Right lung (tissue), 10 donors: ENCODE measurements at places on chromosomes 12 and 14.
A peak's percentile ranks its signal among the peaks of the same experiment; 100 is the strongest.

DNA sequence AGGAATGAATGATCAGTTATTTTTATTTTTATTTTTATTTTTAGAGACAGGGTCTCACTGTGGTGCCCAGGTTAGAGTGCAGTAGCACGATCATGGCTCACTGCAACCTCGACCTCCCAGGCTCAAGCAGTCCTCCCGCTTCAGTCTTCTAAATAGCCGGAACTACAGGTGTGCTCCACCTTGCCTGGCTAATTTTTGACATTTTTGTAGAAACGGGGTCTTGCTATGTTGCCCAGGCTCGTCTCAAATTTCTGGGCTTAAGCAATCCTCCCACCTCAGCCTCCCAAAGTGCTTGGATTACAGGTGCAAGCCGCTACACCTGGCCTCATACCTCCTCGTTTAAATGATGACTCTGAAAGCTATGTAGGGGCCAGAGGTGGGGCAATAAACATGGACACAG is 706.0 kb downstream of the MED13L start:
- no peak for DNase-seq

DNA sequence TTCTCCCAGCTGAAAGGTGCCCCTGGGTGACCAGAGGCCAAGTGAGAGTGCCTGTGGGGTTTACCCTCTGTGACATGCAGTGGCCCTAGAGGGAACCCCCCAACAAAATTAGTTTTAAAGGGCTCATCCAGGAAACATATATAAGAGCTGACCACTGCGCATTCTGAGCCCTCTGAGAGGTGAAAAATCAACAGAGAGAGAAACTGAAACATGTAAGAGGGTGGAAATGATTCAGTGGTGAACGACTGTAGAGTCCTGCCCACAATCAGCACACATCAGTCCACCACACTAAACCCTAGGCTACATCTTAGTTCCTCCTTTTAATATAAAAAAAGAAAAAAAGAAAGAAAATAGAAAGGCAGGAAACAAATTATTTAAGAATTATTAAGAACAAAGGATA is 21.0 kb upstream of the ACSM4 start:
- DNase-seq, result no peak

GRCh38 chr12:131464081-131464480 is 246.8 kb upstream of the SFSWAP start:
- DNase-seq, result no peak

- DNase-seq, result no peak
Measured at GRCh38 chr12:34204830-34205285, 182.6 kb downstream of the ALG10 start.

DNA sequence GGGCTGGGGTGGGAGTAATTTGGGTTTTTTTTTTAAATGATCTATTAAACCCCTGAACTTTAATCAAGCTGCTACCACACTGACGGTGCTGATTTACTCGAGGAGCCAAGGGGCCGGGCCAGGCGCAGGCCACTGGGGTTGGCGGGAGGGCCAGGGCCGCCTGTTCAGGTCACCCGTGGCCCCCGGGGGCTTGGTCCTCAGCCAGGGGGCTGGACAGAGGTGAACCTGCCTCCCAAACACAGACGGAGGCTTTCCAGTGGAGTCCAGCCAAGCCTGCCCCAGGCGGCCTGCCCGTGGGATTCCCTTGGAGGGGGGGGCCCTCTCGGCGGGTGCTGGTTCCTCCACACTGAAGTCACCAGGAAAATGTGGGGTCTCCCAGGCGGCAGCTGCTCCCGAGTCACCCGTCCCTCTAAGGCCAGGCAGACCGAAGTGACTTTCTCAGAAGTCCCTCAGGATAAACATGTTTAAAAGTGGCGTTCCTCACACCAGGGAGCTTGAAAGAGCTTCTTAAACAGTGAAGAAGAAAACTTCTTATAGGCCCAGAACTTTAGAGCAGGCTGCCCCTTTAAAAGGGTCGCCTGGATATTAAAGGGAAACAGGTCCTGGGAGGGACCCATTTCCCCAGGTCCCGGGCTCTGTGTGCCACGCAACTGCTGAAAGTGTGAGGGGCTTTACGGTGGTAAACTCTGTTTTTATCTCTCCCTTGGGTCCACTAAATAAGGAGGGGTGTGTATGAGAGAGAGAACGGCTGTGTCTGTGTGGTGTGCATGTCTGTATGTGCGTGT is 167.2 kb upstream of the GSC start:
- no peak for DNase-seq

DNA sequence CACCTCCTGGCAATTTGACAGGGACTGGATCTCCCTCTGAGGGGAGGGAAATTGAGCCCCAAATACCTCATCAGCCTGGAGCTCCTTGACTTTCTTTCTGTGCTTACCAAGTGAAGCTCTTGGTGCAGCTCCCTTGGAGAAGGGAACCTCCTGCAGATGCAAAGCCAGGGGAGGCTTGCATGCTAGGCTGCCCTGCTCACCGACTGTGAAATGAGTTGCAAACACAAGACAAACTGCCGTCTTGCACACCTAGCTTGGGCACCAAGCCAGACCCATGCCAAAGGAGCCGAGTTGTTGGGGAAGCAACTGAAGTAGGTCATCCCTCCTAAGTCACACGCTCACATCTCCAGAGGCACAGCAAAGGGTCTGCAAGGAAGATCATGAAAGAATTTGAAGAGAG is 95.2 kb downstream of the GTF2A1 start:
- no peak for DNase-seq

DNA sequence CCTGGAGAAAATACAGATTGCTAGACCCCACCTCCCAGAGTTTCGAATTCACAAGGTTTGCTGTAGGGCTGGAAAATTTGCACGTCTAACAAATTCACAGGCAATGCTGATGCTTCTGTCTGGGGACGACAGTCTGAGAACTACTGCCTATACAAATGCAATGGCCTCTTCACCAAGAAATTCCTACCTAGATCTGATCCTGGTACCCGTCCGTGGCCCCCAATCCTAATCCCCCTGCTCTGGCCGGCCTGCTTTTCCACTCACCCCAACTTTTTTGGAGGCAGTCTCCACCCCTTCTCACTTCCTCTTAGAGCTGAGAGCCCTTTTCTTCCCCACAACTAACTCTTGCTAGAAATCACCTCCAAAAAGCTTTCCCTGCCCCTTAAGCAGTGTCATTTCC is 3.1 kb upstream of the SSH1 start:
- DNase-seq, result no peak

- no peak for DNase-seq
Measured at GRCh38 chr12:4775936-4776335, 55.7 kb downstream of the GALNT8 start.

DNA sequence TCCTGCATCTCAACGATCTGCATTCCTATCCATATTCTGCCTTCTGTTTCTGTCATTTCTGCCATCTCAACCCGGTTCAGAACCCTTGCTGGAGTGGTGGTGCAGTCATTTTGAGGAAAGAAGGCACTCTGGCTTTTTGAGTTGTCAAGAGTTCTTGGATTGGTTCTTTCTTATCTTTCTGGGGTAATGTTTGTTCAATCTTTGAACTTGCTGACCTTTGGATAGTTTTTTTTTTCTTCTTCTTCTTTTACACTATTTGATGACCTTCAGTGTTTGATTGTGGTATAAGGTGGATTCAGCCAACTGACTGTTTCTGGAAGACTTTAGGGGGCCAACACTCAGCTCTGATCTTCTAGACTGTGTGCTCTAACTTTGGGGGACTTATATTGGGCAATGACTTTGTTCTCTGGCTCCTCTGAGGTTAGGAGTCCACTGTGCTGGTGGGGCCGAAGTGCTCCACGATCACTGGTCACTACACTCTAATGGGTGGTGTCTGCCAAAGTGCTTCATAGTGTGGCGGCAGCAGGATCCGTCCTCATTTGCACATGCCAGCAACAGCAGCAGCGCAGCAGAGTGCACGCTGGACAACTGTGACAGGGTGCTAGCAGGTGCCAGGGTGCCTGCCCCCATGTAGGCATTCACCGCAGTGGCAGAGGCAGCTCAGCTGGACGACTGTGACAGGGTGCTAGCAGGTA is 255.8 kb downstream of the FBXL14 start:
- no peak for DNase-seq

GRCh38 chr14:67345583-67345982 is 14.0 kb downstream of the ATP6V1D start:
- no peak for DNase-seq

DNA sequence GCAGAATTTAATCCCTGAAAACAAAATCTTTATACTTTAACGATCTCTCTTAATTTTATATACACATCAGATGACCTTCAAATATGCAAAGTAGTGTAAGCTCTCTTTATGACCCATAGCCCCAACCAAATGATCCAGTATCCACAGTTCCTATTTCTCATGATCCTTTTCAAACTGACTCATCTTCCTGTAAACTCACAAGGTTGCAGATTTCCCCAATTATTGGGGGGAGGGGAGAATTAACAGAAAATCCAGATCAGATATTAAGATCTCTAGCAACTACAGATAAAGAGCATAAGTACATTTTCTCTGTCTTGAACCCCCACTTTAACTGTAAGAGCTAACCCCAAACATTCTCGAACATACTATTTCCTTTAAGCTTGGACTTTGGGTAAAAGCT is 12.5 kb downstream of the GNS start:
- DNase-seq, result no peak

DNA sequence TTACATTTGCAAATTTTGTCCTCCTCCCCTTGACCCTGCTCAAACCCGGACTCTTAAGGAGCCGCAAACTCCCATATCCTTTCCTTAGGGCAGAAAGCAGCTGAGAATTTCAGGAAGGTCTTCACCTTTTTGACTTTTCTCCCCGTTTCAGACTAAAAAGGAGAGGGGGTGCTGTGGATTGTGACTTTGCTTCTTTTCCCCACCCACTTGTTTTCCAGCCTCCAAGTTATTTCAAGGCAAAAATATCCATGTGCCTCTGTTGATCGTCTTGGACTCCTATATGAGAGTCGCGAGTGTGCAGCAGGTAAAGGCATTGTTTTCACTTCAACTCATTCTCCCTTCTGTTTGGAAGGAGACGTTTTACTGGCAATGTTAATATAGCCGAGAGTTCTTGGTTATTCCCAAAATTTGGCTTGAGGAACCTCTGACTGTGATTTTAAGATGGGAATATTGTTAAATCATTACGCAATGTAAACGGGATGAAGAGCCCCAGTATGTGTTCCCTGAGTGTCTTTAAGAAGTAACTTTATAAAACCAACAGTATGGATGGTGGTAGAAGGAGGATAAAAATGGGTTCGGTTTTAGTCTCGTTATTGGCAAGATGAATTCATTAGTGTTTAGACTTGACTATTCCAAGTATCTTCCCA is 663 bp downstream of the LRRK2 start:
- DNase-seq, result no peak

GRCh38 chr12:77722536-77722935 is 108.2 kb upstream of the NAV3 start:
- DNase-seq, result peak; percentile 28
